GDM1 (cell line): ENCODE measurements at places on chromosomes 13 and 19.
A peak's percentile ranks its signal among the peaks of the same experiment; 100 is the strongest.

GRCh38 chr19:16380943-16381755 is 56.5 kb downstream of the KLF2 start:
- no peak for DNase-seq

DNA sequence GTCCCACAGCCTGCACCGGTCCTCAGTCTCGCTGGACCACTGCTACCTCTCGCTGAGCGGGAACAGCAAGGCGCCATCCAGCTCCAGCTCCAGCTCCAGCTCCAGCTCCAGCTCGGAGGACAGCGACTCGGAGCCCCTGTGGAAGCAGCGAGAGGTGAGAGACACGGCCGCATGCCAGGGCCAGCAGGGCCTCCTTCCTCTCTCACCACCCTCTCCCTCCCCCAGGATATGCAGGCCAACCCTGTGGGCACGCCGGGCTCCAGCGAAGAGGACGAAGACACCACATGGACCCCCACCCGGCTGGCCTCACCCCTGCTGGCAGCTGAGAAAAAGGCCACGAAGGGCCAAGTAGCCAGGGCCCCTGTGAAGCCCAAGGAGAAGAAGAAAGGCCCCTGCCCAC is 7.3 kb downstream of the SIX5 start:
- DNase-seq = no peak

- DNase-seq = no peak
Measured at GRCh38 chr13:97141097-97141496, 81.0 kb upstream of the MBNL2 start.

DNA sequence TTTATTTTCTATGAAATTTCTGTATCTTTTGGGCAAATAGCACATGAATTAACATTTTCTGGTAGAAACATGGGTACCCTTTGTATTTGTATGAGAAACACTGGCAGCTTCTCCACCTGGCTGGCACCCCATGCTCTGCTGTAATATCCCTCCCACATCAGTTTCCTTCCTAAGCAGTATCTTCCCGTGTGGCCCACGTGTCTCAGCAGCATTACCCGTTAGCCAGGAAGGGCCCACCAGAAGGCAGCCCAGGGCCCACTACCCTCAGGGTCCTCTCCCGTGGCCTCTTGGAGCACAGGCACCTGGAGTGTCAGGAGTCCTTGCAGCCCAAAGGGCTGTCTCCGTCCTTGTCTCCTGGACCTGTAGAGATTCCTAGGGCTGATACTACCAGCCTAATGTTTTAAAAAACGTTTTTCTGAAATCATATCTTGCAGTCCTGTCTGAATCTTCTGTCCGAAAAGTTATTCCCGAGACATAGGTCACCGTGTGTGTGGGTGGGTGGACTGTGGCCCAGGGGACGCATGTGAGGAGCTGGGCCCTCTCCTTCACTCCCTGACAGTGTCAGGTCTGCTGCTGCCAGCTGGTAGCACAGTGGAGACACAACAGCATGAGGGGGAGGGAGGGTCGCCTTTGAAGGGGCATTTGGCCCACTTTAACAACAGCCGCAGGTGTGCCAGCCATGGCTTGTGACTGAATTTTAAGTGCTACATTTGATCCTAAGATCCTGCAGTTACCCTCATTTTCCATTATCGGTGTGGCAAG is 22.0 kb upstream of the TEX29 start:
- DNase-seq = no peak

- no peak for DNase-seq
Measured at GRCh38 chr13:60075850-60076249, 87.9 kb downstream of the DIAPH3 start.

DNA sequence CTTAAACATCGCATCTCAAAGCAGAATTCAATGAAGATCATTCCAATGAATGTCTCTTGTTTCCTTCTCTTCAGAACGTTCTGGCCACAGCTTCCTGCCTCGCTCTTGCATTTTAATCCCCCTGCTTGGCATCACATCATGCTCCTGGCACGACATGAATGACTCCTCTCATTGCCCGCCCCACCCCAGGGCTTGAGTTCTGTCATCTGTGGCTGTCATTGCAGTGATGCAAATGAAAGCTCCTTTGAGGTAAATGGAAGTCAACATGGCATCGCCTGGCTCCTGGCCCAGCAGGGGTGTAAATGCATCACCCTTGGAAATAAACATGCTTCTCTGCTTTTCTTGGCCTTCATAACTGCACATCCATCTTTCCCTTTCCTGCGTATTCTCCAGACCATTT is 48.6 kb downstream of the SCEL start:
- DNase-seq = no peak

DNA sequence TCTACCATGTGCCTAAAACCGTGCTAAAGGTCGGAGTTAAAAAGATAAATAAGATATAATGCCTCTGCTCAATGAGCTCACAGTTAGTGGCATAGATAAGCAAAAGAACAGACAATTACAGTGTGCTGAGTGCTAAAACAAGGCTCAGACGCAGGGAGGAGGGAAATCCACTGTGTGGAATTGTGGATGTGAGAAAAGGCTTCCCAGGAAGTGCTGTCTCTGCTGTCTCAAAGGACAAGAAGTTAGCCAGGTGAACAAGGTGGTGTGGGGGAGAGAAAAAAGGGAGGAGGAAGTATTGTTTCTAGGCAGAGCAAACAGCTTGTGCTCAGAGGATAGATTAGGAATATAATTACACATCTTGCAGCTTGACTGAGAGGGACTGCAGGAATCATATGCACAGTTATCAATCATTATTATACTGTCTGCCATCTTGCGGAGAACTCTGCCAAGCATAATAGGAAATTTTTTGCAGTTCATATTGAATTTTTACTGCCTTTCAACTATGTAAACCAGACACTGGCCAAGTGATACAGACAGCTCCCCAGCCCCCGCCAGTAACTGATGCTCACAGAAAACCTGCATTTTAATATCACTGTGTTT is 9.3 kb downstream of the C13orf42 start:
- DNase-seq = no peak

DNA sequence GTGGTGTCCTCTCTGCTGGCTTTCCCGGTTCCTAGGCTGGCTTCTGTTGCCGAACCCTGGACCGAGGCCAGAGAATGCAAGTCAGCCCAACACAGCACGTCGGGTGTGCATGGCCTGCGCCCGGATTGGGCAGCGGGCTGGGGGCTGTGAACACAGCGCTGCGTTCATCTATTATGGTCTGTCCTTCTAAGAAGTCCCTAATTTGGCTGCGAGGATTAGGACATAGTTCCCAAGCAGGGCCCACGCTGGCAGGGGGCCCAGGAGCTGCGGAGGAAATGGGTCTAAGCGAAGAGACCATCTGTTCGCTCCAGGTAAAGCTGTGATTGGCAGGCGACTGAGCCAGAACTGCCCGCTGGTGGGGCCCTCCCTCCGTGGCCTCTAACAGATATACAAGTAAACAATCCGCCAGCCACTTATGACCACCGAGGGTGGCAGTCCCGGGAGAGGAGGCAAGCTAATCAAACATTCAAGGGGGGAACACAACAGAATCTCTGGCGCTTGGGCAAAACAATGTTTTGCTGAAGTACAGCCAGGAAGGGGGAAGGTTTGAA is 6.0 kb downstream of the SYCE2 start:
- DNase-seq = no peak

DNA sequence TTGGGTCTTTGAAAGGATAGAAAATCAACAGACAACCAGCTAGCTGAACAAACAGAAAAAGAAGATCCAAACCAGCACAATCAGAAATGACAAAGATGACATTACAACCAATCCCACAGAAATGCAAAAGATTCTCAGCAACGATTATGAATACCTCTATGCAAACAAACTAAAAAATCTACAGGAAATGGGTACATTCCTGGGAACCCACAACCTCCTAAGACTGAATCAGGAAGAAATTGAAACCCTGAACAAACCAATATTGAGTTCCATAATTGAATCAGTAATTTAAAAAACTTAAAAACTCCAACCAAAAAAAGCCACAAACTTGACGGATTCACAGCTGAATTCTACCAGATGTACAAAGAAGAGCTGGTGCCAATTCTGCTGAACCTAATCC is 20.9 kb upstream of the C1QTNF9B start:
- DNase-seq = no peak

DNA sequence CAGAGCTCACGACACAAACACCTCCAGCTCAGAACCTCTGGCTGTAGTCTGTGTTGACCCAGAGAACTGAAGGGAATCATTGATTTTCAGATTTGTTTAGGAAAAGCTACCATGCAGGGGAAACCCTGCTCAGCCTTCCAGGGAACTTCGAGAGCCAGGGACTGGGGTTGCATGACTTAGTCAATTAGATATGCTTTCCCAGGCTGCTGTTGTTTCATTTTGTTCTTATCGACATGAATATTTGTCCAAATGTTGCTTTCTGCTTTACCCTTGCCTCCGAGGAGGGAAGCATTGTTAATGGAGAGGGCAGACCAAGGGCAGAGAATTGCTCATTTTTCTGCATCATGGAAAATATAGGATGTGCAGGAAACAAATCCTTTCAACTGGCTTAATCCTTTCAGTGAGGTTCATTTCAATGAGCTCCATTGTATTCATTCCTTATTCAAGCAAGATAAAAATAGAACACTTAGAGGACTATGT is 82.5 kb downstream of the KLF5 start:
- DNase-seq = no peak

- no peak for DNase-seq
Measured at GRCh38 chr19:4360081-4360569, 16.8 kb downstream of the MPND start.

DNA sequence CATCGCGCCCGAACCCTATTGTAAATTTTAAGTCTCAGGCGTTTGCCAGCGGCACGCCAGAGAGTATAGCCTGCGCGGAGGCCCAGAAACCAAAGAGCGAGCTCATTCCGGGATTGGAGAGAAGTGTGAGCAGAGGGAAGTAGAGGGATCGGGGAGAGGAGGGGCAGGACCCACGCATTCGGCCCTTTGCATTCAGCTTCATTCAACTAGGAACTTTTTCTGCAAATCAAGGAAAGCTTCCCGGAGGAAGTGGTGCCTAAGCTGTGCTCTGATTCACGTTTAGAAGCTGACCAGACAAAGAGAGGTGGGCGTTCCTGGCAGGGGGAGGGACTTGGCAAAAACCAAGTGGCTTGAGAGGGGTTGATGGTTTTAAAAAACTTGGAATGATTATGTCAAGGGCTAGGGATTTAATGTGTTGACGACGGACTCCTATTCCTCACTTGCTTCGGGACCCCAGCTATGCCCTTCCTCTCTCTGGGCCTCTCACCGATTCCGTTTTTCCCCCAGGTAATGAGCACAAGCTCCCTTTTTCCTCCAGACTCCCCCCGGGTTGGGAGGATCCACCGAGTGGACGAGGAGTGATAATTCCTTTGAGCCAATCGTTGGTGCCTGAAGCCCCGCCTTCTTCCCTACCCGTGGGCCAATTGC is 811 bp upstream of the PRMT1 start:
- DNase-seq = no peak

DNA sequence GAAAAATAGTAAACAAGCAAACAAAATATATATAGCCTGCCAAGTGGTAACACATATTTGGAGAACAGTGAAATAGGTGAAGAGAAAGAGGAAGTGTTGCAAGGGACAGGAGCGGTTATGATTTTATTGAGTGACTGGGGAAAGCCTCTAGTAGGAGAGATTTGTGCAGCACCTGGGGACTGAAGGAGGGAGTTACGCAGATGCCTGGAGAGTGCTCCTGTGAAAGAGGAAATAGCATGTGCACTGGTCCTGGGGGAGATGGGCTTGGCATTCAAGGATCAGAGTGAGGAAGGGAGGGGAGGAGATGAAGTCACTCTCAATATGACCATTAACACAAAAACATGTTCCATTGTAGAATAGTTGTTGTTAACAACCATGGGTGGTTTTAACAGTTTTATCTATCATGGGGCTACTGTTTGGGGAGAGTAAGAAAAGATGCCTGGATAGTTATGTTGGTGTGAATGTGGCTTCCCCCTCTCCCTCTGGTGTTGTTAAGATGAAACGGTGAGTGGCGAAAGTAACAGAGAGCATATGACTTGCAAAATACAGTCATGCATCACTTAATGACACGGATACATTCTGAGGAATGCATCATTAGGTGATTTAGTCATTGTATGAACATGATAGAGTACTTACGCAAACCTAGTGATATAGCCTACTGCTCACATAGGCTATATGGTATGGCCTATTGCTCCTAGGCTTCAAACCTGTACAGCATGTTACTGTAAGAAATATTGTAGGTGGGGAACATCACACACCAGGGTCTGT is 251.7 kb upstream of the ARGLU1 start:
- no peak for DNase-seq

DNA sequence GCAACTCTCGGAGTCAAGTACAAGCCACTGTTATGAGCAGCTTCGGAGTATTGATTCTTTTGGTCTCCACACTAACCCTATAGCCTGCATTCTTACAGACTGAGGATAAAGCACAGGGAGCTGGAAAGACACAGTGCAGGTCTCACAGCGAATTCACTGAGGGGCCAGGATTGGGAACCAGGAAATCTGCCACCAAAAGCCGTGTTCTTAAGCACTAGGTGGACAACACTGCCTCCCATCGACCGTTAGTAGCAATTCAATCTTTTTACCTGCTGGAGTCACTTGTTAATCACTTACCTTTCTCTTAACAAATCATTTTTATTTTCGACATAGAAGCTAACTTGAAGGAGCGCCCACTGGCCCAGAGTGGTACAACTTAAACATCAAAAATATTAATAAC is 6.3 kb downstream of the PMIS2 start:
- peak; percentile 9 for DNase-seq

DNA sequence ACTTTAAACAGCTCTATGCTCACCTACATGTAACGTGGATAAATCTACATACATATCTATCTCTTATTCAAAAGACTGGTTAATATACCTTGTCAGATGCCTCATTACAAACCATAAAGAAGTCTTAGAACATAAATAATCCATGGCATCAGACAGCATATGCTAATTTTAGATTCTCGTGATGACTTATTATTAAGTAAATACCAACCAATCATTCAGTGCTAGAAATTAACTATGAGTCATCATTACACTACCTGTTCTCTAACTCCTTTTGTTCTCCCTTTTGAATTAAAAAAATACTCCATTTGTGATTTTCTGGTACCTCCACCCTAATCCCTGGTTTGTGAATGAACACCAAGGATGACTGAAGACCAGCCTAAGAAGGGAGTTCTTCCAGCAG is 754.3 kb upstream of the ARGLU1 start:
- DNase-seq = no peak

DNA sequence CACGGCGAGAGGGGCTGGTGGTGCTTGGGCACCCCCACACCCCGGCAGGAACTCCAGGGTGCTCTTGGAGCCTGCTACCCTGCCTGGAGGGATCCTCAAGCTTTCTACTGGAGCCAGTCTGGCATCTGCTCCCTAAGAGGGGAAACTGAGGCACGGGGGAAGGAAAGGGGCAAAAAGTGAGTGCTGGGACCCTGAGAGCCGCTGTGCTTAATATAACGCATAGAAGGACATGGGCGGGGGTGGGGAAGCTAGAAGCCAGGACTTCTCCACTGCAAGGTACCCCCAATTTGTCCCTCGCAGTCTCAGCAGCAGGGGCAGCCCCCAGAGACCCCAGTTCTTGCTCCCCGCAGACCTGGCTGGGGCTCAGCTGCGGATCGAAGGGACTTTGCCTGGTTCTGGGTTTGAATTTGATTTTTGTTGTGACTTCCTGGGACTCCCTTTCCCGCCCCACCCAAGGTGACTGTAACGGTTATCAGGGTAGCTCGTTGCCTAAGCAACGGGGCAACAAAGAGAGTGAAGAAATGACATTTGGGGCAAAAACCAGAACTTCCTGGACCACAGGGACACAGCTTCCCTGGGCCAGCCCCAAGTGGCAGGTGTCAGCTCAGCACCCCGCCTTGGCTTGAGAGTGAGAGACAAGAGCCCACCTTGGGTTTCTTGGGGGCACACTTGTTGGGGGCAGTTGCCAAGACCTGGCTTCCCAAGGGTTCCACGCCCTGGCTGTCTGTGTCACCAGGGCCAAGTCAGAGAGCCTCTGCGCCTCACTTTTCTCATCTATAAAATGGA is 638 bp downstream of the ADGRE5 start:
- no peak for DNase-seq

GRCh38 chr19:49342291-49342721 is 7.1 kb downstream of the CD37 start:
- DNase-seq = no peak
